NCI-H187 treated with DMSO at 0.1 percent for 48 hours (cell line): ENCODE measurements at places on chromosomes 12 and 14.

DNA sequence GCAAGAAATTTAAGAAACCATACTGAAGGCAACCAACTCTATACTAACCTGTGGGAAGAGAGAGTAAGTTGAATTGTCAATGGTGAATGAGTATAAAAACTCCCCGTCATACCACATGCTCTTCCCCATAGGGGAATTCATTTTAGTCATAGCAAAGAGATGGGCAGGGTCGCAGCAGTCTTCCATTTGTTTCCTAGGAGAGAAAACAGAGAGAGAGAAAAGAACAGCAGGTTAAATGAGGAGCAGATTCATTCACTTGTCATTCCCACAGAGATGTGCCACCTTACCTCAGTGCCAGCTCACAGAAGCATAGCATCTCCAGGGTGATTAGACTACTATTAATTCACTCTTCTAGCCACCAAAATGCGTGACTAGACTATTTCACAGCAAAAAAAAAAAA lies 47.4 kb downstream of the ST8SIA1 start:
- no peak for DNase-seq

DNA sequence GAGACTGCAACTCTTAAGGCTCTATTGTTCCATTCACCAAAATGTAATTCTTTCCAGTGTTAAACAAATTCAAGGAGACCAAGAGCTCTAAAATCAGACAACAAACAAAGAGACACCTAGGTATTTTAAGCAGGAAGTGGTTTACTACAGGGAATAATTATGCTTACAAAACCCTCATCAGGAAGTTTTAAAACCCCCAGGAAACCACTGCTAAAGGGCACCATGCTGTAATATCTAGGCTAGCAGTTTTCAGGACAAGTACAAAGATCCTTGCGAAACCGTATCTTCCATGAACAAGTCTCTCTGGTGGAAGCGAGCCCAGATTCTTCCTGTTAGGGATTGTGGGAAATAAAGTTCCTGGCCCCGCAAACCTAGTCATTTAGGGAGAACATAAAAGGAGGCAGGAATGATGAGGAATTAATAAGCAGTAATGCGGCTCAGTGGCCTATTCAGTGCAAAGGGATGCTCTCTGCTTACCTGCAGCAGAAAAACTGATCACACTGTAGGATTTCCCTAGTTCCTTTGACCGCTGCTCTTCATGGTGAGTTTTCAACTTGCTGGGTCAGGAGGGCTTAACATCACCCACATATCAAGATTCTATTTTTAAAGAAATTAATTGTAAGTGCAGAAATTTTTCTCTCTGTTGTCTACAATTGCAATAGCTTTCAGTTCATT lies 42.8 kb downstream of the ACSM4 start:
- DNase-seq, result no peak

- no peak for DNase-seq
These were observed 88.9 kb downstream of the MSRB3 start for GRCh38 chr12:65367396-65367795.

DNA sequence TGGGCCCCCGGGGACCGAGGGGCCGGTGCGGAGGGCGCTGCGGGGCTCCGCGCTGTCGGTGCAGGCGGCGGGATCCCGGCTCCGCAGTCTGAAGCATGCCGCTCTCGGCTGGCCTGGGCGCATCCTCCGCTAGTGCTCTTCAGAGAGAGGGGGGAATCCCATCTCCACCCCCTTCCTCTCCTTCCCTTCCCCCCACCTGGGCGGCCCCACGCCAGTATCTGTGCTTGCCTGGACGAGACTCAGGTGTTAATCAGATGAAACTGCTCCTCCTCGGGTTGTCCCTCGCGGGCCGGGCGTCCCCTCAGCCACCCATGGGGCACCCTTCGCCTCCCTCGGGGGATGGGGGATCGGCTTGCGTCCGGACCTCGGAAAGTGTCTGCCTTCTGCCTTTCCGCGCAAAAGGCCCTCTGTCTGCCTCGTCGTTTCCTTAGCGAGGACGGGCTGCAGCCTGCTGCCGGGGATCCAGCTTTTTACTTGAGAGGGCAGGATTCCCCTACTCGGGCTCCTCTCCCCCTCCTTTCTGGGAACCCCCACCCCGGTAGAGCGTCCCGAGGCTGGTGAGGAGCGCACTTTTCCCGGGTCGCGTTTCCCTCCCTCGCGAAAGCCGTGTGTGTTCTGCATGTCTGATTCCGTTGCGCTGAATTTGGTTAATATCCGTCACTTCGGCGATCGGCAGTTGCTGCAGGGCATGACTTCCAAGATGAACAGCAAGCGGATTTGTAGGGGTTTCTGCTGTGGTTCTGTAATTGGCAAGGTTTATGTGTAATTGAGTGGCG lies 1.1 kb downstream of the GPHN start:
- DNase-seq, result no peak

- peak; percentile 31 for DNase-seq
These were observed 318.4 kb downstream of the RAD51B start for GRCh38 chr14:68137704-68138619.

DNA sequence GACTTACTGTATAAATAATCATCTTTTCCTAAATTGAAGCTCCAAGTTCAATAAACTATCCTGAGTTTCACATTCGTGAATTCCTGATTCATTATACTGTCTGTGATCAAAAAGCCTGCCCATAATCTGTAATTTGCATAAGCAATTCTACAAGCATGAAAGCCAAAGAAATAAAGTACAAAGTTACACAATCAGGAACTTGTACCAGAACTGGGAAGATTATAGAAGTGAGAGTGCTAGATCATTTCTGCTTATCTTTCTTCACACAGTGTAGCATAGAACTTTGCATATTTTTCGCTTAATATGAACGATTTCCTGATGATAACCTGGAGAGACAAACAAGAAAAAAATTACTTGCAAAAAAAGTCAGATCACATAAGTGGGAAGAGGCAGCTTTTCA lies 308.2 kb downstream of the C12orf50 start:
- no peak for DNase-seq

- no peak for DNase-seq
These were observed 184.8 kb downstream of the ZFP36L1 start for GRCh38 chr14:68607867-68608573.

DNA sequence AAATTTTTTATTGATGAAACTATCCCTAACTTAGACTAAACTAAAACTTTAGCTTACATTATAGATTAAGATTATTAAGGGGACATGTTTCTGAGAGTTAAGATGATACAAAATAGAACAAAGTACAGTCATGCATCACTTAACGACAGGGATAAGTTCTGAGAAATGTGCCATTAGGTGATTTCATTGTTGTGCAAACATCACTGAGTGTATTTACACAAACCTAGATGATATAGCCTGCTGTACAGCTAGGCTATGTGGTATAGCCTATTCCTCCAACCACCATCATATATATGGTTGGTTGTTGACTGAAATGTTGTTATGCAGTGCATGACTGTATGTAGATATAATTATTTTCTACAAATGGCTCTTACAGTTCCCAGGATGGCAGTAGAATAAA lies 46.5 kb downstream of the ATP6V1D start:
- DNase-seq, result no peak
